NCI-H2081 (cell line): ENCODE measurements at places on chromosomes 11 and 22.
A peak's percentile ranks its signal among the peaks of the same experiment; 100 is the strongest.

GRCh38 chr22:19818324-19819207 lies 36.1 kb downstream of the GNB1L start:
- DNase-seq: no peak

- no peak for DNase-seq
These were observed 42.4 kb downstream of the ADAMTS15 start for GRCh38 chr11:130490682-130491449.

- DNase-seq: no peak
These were observed 1.6 kb downstream of the THY1 start for GRCh38 chr11:119421351-119421750.

- DNase-seq: no peak
These were observed 13.6 kb downstream of the MRGPRD start for GRCh38 chr11:68966894-68967780.

DNA sequence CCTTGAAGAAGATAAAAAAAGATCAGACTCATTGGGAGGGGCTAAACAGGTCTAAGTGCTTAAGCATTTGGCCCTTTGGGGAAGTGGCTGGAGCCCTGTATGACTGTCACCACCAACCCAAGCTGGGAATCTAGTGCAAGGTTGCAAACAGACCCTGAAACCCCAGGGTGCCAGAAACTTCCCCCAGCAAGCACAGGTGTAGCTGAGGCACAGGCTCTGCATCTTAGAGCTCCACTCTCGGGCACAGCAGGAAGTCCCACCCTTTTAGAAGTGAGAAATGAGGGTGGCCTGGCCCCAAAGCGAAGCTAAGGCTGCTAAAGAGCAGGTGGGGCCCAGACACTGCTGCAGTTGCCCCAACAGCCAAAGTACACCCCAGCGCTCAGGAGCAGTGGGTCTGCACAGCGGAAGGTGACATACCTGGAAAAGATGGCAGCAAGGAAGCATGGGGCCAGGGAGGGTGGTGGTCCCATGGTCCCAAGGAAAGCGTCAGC lies 5.8 kb upstream of the KDM2A start:
- no peak for DNase-seq

DNA sequence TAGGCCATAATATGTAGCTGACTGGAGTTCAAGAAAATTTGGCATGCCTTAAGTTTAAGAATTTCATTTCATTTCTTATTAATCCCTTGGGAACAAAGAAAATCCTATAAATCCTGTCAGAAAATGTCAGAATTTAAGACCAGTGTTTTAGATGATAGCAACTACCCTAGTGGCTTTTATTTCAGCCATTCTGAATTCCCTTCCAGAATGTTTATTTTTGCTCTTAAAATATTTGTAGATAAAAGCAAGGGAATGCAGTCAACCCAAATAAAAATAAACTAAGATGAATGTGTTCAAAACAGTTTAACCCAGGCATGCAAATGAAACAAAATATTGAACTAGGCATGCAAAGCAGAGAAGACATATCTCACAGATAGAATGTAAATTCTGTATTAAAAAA lies 356.9 kb upstream of the LRRC4C start:
- DNase-seq: no peak

GRCh38 chr11:68044898-68045351 lies 6.1 kb downstream of the TCIRG1 start:
- no peak for DNase-seq

- DNase-seq: no peak
These were observed 775 bp upstream of the TRABD start for GRCh38 chr22:50184902-50185374.

DNA sequence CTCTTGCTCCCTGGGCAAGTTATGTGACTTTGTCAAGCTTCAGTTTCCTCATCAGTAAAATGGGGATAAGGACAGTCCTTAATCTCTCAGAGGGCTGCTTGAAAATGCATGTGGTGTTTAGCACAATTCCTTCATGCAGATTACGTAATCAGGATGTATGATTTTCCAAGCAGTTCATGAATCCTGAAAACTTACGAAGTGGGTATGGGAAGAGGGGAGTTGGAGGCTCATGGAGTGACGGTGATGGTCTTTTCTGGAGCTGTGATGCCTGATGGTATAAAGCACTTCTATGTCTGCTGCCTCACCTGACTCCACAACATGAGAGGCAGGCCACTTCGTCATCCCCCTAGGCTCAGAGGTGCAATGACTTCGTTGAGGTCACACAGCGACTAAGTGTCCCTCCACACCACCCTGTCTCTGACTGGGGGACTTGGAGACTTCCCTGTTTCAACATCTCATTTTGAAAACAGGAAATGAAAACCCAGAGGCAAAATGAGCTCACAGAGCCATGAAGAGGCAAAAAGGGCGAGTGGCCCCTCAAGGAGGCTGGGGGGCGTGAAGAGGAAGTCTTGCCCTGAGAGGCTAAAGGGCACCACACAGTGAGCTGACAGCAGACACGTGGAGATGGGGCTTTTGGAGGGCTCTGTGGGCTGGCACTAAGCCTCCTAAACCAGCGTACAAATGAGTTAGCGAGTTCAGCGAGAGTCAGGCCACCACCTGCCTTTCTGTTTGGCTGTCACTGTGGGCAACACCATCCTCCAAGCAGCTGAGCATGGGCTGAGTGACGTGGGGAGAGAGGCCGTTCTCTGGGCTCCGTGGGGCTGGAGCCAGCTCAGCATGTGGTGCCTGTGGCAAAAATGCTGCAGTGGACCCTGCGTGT lies 10.1 kb downstream of the MCM5 start:
- no peak for DNase-seq

GRCh38 chr11:61747192-61747966 lies 5.1 kb upstream of the MYRF start:
- DNase-seq: peak; percentile 16

DNA sequence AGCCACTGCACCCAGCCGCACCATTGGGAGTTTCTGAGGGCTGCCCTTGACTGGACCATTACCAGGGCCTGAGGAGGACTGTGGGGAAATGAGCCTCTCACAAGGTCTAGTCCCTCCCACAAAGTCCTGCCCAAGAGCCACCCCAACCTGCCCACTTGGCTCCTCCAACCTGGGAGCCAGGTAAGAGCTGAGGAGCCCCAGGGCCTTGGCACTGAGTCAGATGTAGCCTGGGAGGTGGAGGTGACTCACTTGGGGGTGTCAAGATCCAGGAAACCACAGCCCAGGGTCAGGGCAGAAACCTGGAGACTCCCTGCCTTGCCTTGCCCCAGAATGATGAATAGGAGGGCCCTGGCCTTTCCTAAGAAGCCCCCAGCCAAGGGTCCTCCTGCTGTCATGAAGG lies 25.8 kb upstream of the P2RY2 start:
- DNase-seq: no peak

DNA sequence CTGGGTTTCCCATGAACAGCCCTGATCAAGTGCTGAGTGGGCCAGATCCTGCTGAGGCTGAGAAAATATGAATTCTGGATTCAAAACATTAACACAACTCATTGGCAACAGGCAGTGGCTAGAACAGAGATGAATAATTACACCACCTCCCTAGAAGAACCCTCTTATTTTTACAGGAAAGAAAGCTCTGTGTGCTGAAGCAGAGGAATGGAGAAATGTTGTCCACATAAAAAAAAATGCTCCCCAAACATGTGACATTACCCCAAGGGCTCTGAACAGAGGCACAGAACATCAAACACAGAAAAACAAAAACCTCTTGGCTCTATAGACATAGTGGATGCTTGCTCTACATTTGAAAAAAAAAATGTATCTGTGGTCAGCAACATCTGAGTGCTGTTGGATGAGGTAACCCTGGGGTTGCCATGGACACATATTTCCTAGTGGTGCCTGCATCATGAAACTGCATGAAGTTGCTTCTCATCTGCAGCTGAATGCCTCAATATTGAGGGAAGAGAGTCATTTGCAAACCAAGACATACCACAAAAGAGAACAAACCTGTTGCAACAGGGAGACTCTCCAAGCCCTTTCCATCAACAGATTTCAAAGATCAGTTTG lies 98.8 kb downstream of the SNX19 start:
- no peak for DNase-seq

DNA sequence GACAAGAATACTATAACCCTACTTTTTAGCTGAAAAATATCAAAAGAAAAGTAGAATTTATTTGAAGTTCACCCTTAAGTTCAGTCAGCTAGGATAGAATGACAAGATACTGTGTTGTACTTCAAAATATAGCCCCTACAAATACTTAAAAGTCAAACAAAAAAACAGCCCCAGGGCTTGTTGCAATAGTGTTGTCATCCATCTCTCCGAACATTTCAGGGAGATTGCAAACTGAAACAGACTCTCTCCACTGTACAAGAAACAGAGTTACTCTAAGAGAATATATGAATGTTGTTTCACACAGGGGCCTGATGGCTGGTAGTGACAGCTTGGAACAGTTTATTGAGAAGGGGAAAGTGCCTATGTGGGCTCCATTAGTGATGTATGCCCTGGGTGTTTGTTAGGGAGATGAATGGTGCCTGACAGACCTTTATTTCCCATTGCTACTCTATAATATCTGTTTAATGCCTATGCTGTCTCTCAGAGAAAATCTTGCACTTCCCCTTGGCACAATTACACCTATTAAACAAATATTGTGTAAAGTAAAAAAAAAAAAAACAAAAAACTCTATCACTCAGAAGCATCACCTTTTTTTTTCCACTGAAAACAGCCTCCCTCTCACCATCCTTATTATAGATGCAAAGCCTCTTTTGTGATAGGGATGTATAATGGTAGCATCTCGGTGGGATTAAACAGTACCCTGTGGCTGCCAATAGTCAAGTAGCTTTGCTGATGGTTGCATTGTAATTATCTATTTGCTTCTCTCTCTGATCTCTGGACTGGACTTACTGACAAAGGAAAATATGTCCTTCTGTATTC lies 506.3 kb upstream of the LUZP2 start:
- DNase-seq: peak; percentile 78

DNA sequence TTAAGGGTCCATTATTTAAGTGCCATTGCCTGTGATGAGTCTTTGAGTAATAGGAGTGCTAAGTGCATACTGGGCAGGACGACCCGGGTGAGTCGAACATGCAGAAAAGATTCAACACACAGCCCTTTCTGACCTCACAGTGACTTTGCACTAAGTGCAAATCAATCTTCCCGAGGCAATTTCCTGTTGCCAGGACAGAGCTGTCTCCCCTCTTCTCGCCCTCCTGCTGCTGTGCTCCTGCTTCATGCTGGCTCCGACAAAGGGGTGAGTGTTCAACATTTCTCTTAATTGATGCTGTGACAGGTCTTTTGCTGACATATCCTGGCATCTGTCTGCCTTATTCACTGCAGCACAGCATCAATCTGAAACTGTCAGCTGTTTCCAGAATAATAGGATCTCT lies 42.0 kb downstream of the MCHR1 start:
- peak; percentile 75 for DNase-seq

- DNase-seq: no peak
These were observed 1497.2 kb upstream of the RAG2 start for GRCh38 chr11:38095268-38095667.

DNA sequence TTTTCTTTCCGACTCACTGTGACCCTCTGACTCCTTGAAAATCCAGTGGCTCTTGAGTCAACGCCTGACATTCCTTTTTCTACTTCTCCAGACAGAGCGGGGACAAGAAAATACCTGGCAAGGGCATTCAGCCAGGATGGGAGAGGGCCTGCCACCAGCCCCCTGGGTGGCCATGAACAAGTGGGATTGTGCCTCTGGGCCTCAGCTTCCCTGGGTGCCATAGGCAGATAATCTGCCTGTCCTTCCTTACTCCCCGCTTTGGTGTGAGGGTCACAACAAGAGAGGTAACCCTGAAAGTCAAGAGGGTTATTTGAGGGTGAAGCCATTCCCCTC lies 613.9 kb upstream of the CADM1 start:
- no peak for DNase-seq

DNA sequence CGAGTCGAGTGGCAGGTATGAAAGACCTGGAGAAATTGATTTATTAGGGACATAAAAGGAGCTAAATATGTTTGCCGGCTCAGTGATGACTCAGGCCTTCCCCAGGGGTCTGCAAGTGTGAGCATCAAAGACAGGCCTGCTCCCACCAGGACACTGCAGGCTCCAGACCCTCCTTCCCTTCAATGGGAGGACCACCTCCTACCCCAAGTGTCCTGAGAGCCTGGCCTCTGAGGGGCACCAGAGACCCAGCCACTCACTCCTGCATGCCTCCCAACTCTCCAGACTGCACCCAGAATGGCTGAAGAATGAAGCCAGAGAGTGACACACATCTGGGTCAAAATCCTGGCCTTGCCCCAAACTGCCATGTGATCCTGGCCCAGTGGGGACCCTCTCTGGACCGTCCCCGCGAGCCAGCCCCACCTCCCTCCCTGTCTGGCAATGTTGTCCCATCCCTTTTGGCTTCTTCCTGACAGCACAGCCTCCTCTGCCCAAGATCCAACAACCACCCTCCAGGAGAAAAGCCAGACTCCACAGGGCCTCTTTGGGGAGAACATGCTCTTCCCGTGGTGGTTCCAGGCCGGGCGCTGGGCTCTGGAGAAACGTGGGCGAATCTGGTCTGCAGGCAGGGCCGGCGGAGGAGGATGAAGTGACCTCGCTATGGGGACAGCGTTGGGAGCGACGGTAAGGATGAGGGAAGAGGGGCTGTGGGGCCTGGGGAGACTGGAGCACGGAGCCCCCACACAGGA lies 36.2 kb downstream of the CYTH4 start:
- no peak for DNase-seq

DNA sequence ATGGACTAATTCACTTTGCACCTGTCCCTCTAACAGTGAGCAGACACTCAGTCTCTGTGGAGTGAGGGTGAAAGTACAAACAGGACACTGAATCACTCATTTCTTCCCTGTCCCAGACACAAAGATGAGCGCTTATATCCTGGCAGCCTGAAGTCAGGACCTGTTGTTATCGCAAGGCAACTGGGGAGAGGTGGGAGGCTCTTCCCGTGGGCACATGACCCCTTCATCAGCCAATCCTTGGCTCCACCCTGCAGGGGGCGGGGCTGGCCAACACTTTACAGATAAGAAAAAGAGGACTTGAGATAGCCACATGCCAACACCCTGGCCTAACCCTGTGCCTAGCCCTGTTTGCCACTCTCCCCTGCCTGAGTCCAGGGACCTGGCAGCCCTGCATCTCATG lies 29.5 kb upstream of the TESMIN start:
- no peak for DNase-seq

GRCh38 chr11:581752-582151 lies 5.5 kb downstream of the PHRF1 start:
- DNase-seq: no peak

GRCh38 chr11:45262900-45263299 lies 23.2 kb downstream of the SYT13 start:
- peak; percentile 65 for DNase-seq

GRCh38 chr11:10858439-10859325 lies 829 bp upstream of the ZBED5 start:
- peak; percentile 69 for DNase-seq

DNA sequence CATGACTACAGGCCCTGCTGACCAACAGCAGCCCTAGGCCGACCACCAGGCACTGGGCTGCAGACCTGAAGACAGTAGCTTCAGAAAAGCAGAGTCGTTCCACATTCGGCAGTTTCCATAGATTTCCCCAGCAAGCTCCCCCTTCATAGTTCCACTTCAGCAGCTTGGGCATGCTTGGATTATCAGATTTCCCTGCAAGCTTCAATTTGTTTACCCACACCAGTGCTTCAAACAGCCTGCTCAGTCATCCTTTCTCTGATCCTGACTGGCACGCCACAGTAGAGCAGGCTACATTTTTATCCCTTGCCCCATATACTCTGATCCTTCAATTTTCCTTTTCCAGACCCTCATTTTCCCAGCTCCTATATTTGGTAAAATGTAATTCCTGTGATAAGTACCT lies 51.1 kb upstream of the CFAP300 start:
- DNase-seq: no peak
